ENCODE measurements at places on chromosomes 6 and 20. TPM values are rescaled to one million over a fixed set of nuclear protein-coding genes. Genes with fewer than 3 reads are reported as not detected.
A peak's percentile ranks its signal among the peaks of the same experiment; 100 is the strongest.

DNA sequence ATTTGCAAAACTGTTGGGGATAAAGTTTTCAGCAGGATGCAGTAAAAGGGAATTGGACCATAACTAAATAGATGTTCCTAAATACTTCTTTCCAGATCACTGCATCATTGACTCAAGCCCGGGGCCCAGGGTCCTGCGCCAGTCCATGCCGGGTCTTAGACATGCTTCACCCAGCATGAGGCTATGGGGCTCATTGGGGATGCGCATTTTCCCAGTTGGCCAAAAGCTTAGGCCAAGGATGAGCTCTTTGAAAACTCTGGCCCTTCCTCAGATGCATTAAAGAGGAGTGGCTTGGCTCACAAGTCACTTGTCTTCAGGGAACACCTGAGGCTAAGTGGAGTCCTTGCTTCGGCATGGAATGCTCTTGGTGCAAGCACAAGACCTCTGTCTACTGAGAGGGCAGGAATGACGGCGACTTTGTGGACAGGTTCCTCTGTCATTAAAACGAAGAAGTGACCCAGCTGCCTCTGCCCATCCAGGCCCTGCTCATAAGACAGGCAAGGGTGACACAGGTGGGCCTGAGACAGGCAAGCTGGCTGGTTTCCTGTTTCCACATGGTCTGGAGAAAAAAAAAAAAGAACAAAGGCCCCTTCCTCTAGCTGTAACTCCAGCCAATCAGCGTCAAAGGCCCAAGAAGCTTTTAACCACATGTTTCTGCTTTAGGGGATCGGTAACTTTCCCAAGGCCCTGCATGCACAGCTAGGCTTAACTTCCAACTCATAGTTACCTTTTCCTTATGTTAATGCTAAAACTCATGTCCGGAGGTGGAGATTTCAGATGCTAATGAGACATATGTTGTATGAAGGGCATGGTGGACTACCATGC, 81.4 kb upstream of the CDH4 start:
- no peak for DNase-seq

Gene IRAK1BP1
- total RNA-seq: 2.0 TPM

Gene SLC4A11
- 0.56 TPM for total RNA-seq

- no peak for DNase-seq
Measured at GRCh38 chr6:5172897-5173474, 87.8 kb downstream of the LYRM4 start.

Gene ZBP1
- total RNA-seq: 4.0 TPM

GRCh38 chr6:106256201-106256968, 69.2 kb downstream of the ATG5 start:
- no peak for DNase-seq

GRCh38 chr6:131894493-131895424, 56.4 kb downstream of the CCN2 start:
- peak; percentile 40 for DNase-seq

Gene PRICKLE4
- total RNA-seq: 4.7 TPM

Gene YWHAB
- 250 TPM for total RNA-seq

DNA sequence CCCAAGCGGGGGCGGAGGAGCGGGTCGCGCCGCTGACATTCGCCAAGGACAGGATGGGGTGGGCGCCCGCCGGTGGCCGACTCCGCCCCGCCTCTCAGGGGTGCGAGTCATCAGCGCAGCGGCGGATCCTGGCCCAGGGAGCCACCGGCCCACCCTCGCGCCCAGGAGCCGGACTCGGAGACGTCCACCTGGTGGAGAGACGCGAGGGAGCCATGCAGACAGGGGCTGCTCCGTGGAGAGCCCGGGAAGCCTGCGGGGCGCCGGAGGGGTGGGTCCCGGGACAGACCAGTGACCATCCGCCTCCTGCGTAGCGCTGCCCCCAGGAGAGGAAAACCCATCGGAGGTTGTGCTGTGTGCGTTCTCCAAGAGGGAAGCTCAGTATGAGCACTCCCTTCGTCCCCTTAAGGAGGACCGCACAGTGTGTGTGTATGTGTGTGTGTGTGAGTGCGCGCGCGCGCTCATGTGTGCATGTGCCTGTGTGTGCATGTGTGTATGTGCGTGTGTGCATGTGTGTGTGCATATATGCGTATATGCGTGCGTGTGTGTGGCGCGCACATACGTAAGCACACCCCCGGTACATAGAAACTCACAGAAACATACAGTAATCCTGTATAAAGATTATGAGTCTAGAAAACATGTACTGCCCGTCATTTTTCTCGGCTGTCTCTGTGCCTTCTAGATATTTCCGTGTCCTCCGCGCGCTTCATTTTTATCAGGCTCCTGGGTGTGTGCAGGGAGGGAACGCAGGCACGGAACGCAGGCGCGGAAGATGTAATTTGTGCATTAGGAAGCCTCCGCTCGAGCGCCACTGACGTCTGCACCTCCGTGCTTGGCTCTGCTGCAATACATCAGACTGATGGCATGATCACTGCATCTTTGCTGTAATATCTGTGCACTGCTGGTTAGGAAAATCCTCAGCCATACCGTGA, 158.9 kb downstream of the TBXT start:
- peak; percentile 27 for DNase-seq

Gene NHLRC1
- 2.3 TPM for total RNA-seq

Gene FUT9
- total RNA-seq: 0.03 TPM

- DNase-seq: no peak
Measured at GRCh38 chr6:151564654-151565053, 70.8 kb downstream of the CCDC170 start.

DNA sequence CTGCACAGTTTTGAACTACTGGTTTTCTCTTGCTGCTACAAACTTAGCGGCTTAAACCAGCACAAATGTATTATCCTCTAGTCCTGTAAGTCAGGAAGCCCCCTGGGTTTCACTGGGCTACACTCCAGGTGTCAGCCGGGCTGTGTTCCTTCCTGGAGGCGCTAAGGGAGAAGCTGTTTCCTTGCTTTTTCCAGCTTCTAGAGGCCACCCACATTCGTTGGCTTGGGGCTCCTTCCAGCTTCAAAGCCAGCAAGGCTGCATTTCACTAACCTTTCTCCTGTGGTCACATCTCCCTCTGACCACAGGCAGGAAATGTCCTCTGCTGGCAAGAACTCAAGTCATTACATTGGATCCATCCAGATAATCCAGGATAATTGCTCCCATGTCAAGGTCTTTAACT, 350.6 kb upstream of the PLCB4 start:
- DNase-seq: no peak

DNA sequence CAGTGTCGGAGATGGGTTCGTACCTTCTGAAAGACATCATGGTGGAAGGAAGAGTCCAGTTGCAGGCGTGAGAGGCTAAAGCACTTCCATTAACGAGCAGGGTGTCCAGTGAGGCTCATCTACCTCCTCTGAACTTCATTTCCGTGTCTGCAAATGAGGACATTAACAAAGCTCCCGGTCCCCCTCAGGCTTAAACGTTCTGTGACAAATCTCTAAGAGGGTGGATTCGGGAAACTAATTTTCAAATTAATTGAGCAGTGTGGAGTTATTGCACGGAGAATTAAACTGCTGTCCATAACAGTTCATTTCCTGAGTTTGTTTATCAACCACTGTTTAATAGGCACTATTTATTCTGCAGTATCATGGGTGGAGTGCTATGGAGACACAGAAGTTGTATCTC, 68.2 kb downstream of the TRMT6 start:
- no peak for DNase-seq

Gene MOCS1
- total RNA-seq: 18.8 TPM

GRCh38 chr6:38957426-38957825, 91.2 kb upstream of the GLP1R start:
- no peak for DNase-seq

DNA sequence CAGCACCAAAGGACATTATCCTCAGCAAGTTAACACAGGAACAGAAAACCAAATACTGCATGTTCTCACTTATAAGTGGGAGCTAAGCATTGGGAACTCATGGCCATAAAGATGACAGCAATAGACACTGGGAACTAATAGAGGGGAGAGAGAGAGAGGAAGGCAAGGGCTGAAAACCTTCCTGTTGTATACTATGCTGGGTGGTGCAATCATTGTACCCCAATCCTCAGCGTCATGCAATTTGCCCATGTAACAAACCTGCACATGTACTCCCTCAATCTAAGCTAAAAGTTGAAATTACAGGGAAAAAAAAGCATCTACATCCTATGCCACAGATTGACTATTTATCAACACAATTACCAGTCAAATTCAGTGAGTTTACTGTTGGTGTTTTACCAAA, 20.0 kb upstream of the VNN1 start:
- no peak for DNase-seq

DNA sequence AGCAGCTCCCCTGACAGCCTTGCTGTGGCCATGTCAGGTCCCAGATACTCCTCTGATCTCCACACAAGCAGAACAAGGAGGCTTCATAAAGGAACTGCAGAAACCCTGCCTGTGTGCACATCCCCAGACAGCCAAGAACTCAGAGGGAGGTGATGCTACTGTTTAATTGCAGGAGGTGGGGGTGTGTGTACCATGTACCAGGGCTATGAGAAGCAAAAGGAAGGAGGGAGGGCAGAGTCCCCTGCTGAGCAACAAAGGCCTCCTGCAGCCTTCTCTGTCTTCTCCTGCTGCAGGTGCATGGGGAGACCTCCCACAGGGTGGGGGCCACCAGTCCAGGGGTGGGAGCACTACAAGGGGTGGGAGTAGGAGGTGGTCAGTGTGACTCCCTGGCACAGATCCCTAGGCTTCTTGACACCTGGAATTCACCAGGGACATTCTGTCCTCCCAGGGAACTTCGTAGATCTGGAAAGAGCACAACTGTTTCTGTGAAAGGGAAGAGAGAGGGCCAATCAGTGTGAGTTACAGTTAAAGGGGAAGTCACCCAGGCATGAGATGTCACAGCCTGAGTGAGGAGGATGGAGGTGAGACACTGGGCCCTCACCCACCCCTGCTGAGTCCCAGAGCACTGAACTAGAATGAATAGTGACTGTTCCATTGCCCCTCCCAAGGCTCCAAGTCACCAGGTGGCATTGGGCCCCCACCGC, 2.8 kb downstream of the CST2 start:
- DNase-seq: no peak

DNA sequence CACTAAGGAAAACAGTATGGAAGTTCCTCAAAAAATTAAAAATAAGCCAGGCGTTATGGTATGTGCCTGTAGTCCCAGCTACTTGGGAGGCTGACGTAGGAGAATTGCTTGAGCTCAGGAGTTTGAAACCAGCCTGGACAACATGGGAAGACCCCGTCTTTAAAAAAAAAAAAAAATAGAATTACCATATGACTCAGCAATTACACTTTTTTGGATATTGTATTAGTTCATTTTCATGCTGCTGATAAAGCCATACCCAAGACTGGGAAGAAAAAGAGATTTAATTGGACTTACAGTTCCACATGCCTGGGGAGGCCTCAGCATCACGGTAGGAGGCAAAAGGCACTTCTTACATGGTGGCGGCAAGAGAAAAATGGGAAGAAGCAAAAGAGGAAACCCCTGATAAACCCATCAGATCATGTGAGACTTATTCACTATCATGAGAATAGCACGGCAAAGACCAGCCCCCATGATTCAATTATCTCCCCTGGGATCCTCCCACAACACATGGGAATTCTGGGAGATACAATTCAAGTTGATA, 10.8 kb upstream of the SMIM29 start:
- DNase-seq: no peak
